ENCODE measurements at places on chromosomes 7 and 10.

- no peak for DNase-seq
Measured at GRCh38 chr10:90218846-90219245, 517.5 kb downstream of the KIF20B start.

DNA sequence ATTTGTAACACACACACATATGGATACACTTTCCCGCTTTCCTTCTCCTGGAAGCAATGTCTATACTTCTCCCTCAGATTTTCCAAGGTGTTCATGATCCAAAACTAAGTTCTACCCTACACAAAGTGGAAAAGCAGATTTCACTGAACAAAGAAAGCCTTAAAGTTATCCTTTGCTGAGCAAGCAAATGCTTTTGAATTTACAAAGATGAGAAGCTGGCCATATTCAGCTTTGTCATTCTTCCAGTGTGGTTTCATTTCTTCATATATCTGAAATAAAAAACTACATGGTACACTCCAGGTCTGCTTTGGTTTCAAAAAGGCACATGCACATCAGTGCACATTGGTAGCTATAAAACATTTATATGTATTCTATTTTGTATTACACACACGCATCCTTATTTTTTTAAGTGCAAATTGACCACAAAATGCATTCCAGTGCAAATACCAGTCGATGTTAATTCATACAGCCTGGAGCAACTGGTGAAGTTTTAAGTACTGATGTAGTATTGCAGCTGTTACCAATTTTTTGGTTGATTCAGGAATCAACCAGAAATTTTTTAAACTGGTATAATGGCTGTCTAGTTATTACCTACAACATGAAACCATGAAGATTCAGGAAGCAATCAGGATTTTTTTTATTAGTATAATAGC lies 65.5 kb upstream of the SRPK2 start:
- DNase-seq, result no peak

GRCh38 chr7:11207565-11207964 lies 233.9 kb downstream of the PHF14 start:
- DNase-seq, result no peak

- DNase-seq, result no peak
Measured at GRCh38 chr10:64708884-64709681, 1187.9 kb downstream of the REEP3 start.

- no peak for DNase-seq
Measured at GRCh38 chr7:98881561-98882315, 3.4 kb downstream of the TRRAP start.

DNA sequence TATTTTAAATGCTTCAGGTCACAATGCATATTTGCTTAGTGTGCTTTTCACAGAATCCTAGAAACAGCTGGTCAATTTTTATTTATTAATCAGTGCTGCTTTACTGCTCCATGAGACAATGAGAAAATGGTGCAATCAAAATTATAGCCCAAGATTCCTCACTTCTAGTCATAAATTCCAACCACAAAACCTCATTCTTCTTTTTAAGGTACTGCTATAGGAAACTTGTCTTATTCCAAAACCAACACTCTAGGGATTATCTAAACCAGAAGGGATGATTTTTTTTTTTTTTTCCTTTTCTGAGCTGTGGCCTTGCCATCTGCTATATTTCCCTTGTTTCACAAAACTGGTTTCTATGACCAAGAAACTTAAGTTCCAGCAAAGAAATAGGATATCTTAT lies 64.0 kb upstream of the SEMA3A start:
- no peak for DNase-seq

DNA sequence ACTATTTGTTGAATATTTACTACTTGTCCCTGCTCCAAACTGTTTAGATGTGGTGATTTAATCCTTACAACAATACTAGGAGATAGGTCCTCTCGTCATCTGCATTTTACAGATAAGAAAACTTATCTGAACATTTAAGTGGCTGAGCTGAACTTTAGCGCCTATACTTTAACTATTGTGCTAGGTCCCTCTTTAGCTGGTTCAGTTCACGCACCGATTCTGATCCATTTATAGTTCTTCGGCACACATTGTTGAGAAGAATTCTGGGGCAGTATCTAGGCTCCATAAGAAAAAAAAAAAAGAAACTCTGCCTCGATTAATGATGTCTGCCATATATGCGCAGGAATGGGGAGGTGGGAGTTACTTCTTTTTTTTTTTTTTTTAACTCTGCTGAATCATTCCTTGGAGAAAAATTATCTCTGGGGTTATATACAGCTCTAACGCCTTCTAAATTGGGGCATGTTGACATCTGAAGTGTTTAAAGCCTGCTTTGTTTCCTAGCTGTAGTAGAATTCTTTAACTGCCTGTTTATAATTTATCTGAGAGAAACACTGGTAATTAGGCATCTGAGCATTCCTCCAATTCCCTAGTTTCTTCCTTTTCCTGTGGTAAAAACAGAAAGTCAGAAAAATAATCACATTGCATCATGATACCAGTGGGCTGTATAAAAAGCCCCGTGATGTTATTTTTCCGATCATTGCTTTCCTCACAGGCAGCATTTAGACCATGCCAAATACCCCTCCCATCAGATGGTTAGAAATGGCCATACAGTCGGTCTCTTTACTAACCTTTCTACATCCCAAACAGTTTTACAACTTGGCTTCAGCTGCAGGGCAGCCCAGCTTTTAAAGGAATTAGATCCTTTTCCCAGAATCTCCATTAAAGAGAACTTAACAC lies 98.5 kb upstream of the KDM7A start:
- DNase-seq, result no peak

DNA sequence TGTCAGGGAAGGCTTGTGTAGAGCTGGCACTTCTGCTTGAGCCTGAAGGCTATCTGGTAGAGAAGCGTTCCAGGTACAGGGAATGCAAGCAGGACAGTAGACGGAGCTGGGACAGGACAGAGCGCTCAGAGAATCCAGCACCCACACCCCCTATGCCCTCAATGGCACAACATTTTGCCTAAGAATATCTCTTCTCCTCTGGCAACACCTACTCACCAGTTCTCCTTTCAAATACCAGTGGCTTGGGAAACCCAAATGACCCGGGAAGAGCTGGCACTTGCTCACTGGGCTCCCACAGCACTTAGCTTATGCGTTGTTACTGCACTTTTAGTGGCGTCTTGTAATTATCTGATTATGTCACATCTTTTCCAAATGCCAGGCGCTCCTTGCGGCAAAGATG lies 118.6 kb downstream of the RNF216 start:
- DNase-seq, result no peak

DNA sequence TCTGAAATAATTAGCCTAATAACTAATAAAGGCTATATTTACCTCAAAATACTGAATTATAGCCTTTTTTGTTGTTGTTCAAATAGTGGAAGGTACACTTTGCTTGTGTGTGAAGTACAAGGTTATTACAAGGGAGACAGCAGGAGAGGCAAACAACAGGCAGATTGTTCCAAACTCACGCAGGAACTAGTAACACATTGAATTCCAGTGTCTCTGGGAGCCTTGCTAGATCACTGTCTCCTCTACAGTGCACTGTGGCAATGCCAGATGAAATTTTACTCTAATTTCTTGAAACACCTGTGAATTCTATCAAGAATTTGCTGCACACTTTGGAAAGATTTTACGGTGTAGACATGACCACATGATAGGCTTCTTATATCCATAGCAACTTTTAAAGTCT lies 112.6 kb downstream of the MDFIC start:
- DNase-seq, result no peak

DNA sequence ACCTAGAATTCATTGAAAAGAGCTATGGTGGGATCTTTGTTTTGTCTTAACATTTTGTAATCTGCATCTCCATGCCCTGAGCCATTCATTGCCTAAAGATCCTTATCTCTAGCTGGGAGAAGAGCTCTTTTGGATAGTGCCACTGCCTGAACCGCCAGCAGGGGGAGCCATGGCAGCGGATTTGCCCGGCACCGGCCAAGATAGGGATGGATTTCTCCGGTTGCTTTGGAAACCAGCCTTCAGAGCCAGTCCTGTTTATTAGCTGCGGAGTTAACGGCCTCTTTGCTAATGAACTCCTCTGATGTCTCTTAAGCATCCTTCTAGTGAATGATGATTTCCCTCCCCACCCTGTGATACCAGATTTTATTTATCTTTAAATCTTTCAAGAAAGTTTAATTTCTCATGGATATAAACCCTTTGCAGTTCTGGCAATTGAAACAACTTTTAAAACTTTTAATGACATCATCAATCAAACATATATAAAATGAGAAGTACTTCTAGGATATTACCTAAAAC lies 58.2 kb upstream of the LYZL2 start:
- DNase-seq, result peak; percentile 65

- no peak for DNase-seq
Measured at GRCh38 chr10:89250865-89251408, 638 bp downstream of the LIPA start.

DNA sequence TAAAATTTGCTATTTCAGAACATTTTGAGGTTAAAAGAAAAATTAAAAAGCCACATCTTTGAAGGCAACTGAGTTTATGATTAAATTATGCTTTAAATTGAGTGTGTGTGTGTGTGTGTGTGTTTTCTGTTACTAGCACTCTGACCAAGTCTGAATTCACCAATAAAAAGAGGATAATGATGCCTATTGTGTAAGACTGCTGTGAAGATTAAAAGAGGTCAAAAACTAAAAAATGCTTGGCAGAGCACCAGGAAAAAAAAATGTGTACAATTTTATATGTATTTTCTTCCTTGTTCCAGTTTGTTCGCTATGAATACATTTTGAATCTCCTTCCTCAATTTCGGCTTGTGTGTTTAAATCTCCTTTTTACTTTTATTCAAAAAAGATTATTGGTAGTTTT lies 316.6 kb upstream of the MAGI2 start:
- no peak for DNase-seq

- no peak for DNase-seq
Measured at GRCh38 chr7:112969946-112970345, 116.7 kb downstream of the GPR85 start.

DNA sequence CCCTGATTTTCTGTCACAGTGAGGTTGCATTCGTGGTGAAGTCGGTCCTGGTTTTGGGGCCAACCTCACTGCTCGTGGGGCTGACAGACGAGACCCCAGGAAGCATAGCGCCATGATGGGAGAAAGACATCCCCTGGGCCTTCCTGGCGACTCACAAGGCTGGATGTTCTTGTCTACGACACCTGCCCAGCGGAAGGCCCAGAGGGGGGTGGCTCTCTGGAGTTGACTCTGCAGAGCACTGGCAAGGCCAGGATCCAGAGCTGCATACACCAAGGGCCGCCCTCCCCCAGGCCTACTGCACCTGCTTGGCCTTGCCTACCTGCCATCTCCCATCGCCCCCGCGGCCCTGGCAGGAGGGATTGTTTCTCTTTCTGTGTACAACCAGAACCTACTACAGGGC lies 608.9 kb downstream of the PTPRN2 start:
- no peak for DNase-seq

DNA sequence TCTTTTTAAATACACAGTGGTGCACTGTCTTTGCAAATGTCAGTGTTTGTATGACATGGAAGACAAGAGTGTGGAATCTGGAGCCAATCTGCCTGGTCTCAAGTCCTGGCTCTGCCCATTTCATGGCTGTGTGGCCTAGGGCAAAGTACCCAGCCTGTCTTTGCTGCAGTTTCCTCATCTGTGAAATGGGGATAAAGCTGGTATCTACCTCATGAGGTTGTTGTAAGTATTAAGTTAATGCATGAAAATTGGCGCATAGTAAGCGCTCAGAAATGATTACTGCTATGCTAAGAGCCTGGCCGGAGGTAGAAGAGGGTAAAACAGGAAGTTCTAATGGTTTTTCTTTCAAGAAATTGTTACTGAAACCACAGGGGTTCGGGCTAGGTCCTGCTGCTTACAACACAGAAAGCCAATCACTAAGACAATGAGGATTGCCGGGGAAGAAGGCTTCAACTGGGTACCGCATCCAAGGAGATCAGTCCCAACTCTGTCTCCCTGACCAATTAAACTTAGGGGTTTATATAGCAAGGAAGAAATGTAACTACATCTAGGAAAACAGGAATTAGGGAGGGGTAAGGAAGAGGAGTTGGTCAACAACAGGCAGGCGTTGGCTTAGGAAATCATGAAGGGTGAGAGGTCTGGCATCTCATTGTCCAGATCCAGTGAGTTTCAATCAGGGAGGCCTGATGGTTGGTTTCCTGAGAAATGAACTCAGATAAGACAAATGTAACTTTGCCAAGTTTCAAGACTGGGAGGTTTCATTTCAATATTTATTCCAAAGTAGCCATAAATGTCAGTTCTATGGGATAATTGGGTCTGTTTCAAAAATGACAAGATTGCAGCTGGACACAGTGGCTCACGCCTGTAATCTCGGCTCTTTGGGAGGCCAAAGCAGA lies 57.0 kb downstream of the CHST3 start:
- DNase-seq, result no peak

DNA sequence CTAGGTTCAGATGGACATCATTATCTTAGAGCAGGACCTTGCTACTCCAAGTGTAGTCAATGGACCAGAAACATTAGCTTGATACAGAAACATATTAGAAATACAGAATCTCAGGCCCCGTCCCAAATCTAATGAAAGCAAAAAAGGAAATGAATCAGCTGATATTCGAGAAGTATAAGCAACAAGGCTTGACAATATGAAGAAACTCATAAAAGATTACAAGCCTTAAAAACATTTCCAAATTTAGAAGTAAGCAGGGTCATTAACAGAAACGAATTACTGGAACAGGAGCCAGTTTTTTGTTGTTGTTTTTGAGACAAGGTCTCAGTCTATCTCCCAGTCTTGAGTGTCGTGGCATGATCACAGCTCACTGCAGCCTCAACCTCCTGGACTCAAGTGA lies 40.5 kb upstream of the GSAP start:
- DNase-seq, result no peak

DNA sequence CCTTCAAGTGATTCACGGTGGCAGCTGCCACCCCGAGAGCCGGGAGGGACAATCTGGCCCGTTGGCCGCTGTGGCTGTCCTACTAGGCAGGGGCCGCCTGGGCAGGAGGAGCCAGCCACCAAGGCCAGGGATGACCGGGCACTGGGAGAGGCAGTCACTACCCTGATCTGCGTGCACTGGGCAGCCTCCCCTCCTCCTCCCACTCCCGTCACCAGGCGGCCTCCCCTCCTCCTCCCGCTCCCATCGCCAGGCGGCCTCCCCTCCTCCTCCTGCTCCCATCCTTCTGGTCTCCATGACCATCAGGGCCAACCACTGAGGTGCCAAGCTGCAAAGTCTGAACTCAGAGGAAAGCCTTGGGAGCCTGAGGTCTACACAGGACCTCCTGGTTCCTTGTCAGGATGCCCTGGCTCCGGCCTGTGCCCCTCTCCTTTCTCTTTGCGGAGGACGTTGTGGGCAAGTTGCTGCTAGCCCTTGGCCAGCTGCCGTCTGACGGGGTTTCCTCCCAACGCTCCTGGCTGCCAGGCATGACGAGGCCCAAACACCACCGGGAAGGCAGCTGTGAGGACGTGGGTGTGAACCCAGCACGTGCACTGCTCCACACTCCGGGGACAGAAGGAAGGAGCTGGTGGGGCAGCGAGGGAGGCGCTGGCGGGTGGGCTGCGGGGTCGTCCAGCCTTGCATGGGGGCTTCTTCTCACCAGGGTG lies 131.1 kb downstream of the WDR37 start:
- no peak for DNase-seq

DNA sequence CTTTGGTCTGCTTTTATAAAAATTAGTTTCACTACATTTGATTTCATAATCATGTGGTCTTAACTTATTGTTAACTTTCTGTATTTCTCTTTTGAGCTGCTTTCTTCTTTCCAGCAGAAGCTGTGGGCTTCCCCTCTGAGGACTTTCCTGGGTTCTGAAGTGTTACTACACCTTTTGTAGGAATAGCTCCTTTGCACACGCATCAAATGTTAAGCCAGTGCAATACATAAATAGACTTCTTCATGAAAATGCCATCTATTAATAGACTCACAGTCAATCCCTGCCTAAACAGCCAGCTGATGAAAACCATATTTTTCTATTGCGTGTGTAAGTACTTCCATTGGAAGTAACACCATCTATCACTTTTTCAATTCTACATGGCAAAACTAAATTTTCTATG lies 1.5 kb downstream of the ABCB4 start:
- no peak for DNase-seq

Data from stimulated activated CD4-positive, alpha-beta T cell treated with anti-CD3 and anti-CD28 coated beads, Interleukin-12 subunit alpha, Interleukin-12 subunit beta, amount 100 ng/mL, for 24 hours (primary cell).